ENCODE measurements at places on chromosomes 12 and 14.

- no peak for DNase-seq
Observed at GRCh38 chr14:53432378-53432802, 279.3 kb upstream of the DDHD1 start.

GRCh38 chr14:88975926-88976325 is 151.5 kb downstream of the TTC8 start:
- DNase-seq = peak; percentile 25

- no peak for DNase-seq
Observed at GRCh38 chr12:2624543-2625288, 170.1 kb upstream of the FKBP4 start.

GRCh38 chr14:53399057-53399456 is 245.9 kb upstream of the DDHD1 start:
- no peak for DNase-seq

GRCh38 chr12:15355766-15356165 is 33.5 kb downstream of the PTPRO start:
- no peak for DNase-seq
